ENCODE measurements at places on chromosomes 11 and 22. TPM values are rescaled to one million over a fixed set of nuclear protein-coding genes. Genes with fewer than 3 reads are reported as not detected.

The C22orf23 gene
- not detected for total RNA-seq

The OR5T3 gene
- total RNA-seq, result not detected

The PARVB gene
- total RNA-seq, result 20.6 TPM

The GAL3ST3 gene
- total RNA-seq, result not detected

The ZBED4 gene
- 17.1 TPM for total RNA-seq

The C11orf21 gene
- 41.8 TPM for total RNA-seq

- H3K4me1 ChIP-seq, result peaks cover 33% of the 10 kb centered on the region
- peaks cover 35% of the 10 kb centered on the region for H3K36me3 ChIP-seq
- no peak for DNase-seq
Observed at GRCh38 chr11:10856689-10857458, 979 bp downstream of the ZBED5 start.

GRCh38 chr22:22946131-22946530 lies 58.5 kb downstream of the IGLL5 start:
- no peak overlapping the region for H3K27ac ChIP-seq
- no peaks in the 10 kb centered on the region for H3K36me3 ChIP-seq
- no peak overlapping the region for H3K4me3 ChIP-seq
- H3K4me1 ChIP-seq, result no peaks in the 10 kb centered on the region

DNA sequence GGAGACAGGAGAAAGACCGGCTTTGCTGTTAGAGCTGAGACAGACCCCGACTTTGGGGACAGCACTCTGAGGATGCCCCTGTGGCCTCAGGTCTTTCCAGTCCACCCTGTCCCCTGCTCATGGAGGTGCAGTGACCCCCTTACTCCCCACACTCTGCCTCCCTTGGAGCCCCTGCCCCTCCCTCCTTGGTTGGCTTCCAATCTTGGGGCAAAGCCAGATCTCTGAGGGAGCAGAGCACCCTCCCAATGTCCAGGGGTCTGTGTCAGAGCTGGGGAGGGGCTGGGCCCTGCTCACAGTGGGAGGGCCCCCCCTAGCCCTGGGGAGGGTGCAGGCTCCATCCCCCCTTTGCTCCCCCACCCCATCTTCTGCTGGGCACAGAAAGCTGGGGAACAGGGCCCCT lies 50.0 kb downstream of the IGLL1 start:
- H3K27ac ChIP-seq, result no peak overlapping the region
- no peaks in the 10 kb centered on the region for H3K36me3 ChIP-seq

- no peaks in the 10 kb centered on the region for H3K36me3 ChIP-seq
- no peak overlapping the region for H3K4me3 ChIP-seq
- no peak for DNase-seq
- no peak overlapping the region for H3K27ac ChIP-seq
- no peaks in the 10 kb centered on the region for H3K4me1 ChIP-seq
- H3K27me3 ChIP-seq, result no peaks in the 10 kb centered on the region
Observed at GRCh38 chr11:22702031-22702430, 35.6 kb downstream of the GAS2 start.

- no peak overlapping the region for H3K4me3 ChIP-seq
- H3K36me3 ChIP-seq, result peaks cover 32% of the 10 kb centered on the region
- DNase-seq, result no peak
- H3K4me1 ChIP-seq, result peaks cover 8% of the 10 kb centered on the region
- no peaks in the 10 kb centered on the region for H3K27me3 ChIP-seq
- peak overlapping the region; percentile 33 for H3K27ac ChIP-seq
Observed at GRCh38 chr22:18091916-18092526, 14.2 kb downstream of the PEX26 start.

- H3K36me3 ChIP-seq, result peaks cover 42% of the 10 kb centered on the region
- H3K4me1 ChIP-seq, result no peaks in the 10 kb centered on the region
- DNase-seq, result no peak
- no peak overlapping the region for H3K4me3 ChIP-seq
- no peak overlapping the region for H3K27ac ChIP-seq
- no peaks in the 10 kb centered on the region for H3K27me3 ChIP-seq
Observed at GRCh38 chr11:95827696-95828095, 37.4 kb downstream of the CEP57 start.

DNA sequence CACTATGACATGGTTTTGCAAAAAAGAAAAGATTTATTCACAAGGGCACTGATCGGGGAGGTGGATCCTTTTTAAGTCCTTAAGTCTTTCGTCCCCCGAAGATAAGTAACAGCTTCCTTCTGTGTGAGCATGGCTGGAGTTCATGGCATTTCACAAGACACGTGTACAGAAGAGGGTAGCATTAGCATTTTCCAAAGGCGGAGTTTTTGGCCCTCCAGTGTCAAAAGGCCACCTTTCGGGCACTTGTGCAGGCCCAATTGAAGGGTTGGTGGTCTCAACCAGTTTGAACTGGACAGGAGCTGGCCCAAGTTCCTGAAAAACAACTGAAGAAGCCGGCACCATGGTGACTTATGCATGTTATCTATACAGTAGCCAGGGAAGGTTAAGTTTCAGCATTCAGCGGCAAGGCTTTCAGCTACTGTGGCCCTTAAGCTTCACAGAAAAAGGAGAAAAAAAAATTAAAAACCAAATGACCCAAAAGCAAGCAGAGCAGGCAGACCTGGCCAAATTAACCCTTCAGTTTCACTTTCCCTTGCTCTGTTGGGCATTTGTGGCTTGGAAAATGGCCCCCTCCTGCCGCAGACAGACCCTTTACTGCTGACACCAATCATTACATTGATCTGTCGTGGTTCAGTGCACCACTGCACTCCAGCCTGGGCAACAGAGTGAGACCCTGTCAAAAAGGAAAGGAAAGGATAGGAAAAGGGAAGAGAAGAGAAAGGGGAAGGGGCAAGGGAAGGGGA lies 18.7 kb downstream of the ZNF74 start:
- no peaks in the 10 kb centered on the region for H3K36me3 ChIP-seq
- H3K4me3 ChIP-seq, result no peak overlapping the region
- no peaks in the 10 kb centered on the region for H3K27me3 ChIP-seq
- DNase-seq, result no peak
- H3K4me1 ChIP-seq, result no peaks in the 10 kb centered on the region

DNA sequence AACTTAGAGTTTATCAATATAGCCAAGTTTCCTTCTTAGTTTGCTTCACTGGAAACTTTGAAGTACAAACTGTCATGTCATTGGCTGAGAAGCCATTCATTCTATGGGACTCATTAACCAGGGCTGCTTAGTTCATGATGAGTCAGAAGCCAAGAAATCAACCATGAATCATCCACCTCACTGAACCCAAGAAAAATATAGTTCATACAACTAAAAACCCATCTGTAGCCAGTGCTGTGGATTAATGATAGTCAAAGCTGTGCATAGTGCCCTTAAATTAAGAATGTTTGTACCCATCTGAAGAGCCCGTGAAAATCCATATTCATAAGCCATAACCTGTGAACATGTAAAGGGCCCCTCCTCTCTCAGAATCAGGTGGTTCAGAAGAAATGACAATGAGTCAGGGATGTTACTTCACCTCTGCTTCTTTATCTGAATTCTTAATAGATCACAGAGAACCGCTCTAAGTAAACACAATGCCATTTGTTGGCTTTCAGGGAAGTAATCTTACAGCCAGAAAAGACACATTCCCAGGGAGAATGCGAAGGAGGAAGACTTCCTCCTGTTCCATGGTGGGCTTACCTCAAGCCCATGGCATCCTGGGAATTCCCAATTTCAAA lies 25.4 kb downstream of the MMP20 start:
- DNase-seq, result peak; percentile 46
- H3K27me3 ChIP-seq, result no peaks in the 10 kb centered on the region
- H3K36me3 ChIP-seq, result no peaks in the 10 kb centered on the region
- no peaks in the 10 kb centered on the region for H3K4me1 ChIP-seq
- no peak overlapping the region for H3K4me3 ChIP-seq

- H3K4me1 ChIP-seq, result no peaks in the 10 kb centered on the region
- no peak overlapping the region for H3K27ac ChIP-seq
- no peaks in the 10 kb centered on the region for H3K36me3 ChIP-seq
- no peak overlapping the region for H3K4me3 ChIP-seq
- no peak for DNase-seq
- no peaks in the 10 kb centered on the region for H3K27me3 ChIP-seq
Observed at GRCh38 chr22:49449811-49450446, 377.7 kb downstream of the BRD1 start.

DNA sequence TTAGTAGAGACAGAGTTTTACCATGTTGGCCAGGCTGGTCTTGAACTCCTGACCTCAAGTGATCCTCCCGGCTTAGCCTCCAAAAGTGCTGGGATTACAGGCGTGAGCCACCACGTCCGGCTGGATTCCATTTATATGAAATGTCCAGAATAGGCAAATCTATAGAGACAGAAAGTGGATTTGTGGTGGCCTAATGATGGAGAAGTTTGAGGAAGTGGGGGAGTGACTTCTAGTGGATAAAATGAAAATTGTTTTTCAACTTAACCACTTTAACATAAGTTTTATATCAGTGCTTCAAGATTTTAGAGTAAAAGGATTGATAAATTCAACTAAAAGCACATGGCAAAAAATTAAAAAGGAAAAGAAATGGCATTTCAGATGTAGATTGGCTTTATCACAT lies 66.2 kb downstream of the HIPK3 start:
- no peak overlapping the region for H3K4me3 ChIP-seq
- H3K4me1 ChIP-seq, result no peaks in the 10 kb centered on the region
- no peak overlapping the region for H3K27ac ChIP-seq
- H3K27me3 ChIP-seq, result no peaks in the 10 kb centered on the region
- no peaks in the 10 kb centered on the region for H3K36me3 ChIP-seq
- no peak for DNase-seq

GRCh38 chr11:117052196-117053149 lies 45.8 kb downstream of the SIK3 start:
- no peaks in the 10 kb centered on the region for H3K4me1 ChIP-seq
- H3K36me3 ChIP-seq, result no peaks in the 10 kb centered on the region
- no peaks in the 10 kb centered on the region for H3K27me3 ChIP-seq

GRCh38 chr11:119999220-119999619 lies 138.7 kb downstream of the TRIM29 start:
- no peaks in the 10 kb centered on the region for H3K4me1 ChIP-seq
- H3K27ac ChIP-seq, result no peak overlapping the region
- peak; percentile 1 for DNase-seq
- H3K36me3 ChIP-seq, result no peaks in the 10 kb centered on the region
- H3K4me3 ChIP-seq, result no peak overlapping the region

DNA sequence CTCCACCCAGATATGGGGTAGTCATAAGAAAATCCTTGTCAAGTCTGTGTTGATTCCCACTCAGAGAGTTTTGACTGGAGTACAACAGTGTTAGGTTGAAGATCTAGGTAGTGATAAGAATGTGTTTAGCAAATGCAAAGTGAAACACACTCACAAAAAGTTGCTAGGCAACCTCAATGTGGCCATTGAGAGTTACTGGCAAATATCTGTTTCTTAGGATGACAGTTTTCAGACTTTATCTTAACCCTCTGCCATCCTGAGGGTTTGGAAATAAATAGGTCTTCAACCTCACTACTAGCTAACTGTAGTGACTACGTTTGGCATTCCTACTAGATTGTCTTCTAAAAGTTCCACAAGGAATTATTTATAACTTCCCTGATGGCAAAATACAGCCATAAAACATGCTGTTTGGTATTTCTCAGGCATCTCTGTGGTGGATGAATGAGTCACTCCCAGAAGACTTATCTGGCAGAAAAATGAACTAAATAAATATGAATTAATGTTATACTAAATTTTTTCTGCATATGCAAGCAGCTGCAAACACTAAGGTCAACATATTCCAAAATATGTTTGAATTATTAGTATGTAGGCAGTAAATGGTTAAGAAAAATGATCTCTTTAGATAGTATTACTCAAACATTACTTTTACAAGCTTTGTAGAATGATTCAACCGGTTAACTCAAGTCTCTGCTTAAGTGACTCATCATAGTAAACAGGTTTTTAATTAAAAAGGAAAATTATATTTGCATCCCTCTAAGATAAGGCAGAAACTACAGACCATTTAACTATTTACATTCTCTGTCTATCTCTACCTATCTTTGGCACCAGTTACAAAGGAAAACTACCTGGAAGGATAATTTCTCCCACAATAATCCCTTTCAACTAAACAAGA lies 17.1 kb upstream of the SYTL2 start:
- H3K36me3 ChIP-seq, result no peaks in the 10 kb centered on the region
- peak overlapping the region; percentile 55 for H3K27ac ChIP-seq
- no peak overlapping the region for H3K4me3 ChIP-seq

DNA sequence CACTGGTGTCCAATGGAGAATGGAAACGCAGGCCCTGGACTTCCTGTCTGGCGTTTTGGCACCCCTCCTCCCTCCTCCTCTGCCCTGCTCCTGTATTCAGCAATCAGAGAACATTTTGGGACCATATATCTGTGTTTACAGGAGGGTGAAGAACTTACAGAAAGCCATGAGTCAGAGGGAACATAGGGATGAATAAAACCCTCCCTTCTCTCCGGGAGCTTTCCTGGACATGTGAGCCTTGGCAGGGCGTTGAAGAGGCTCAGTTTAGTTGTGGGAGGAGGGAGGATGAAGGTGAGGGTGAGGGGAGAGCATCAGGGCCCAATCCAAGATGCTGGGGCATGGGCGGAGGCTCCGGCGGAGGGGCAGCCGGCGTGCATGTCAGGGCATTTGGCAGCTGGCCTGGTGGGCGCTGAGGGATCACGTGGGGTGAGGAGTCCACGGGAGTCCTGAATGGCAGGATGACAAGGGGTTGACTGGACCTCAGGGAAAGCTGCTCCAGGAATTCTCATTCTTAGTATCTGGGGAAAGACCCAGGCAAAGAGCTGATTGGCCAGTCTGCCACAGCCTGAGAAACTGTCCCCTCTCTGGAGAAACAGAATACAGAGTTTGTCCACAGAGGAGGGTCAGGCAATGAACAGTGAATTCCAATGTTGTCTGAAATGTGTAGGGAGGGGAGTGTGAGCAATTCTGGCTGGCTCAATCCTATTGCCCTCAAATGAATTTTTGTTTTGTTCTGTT lies 28.9 kb downstream of the MICAL2 start:
- DNase-seq, result no peak
- H3K4me1 ChIP-seq, result peaks cover 24% of the 10 kb centered on the region
- no peak overlapping the region for H3K27ac ChIP-seq
- no peak overlapping the region for H3K4me3 ChIP-seq
- H3K36me3 ChIP-seq, result no peaks in the 10 kb centered on the region

DNA sequence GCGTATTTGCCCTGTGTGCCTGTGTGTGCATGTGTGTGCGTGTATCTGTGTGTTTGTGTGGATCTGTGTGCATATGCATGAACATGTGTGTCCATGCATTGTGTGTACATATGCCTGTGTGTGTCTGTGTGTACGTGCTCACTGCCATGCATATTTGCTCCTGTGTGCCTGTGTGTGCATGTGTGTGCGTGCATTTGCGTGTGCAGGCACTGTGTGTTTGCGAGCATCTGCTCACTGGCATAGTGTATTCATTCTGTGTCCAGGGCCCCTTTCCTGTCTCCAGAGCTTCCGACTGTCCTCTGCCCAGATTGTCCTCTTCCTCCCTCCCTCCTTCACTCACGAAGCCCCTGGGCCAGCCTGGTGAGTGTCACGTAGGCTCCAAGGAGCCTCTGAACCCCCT lies 5.8 kb downstream of the EMID1 start:
- no peak overlapping the region for H3K27ac ChIP-seq
- no peak overlapping the region for H3K4me3 ChIP-seq
- H3K36me3 ChIP-seq, result no peaks in the 10 kb centered on the region
- no peaks in the 10 kb centered on the region for H3K27me3 ChIP-seq

Measured in CD4-positive, CD25-positive, alpha-beta regulatory T cell (primary cell).